Stimulated activated CD8-positive, alpha-beta memory T cell treated with anti-CD3 and anti-CD28 coated beads, Interleukin-15, amount 100 ng/mL, for 24 hours (primary cell): ENCODE measurements at places on chromosomes 2 and 18.

DNA sequence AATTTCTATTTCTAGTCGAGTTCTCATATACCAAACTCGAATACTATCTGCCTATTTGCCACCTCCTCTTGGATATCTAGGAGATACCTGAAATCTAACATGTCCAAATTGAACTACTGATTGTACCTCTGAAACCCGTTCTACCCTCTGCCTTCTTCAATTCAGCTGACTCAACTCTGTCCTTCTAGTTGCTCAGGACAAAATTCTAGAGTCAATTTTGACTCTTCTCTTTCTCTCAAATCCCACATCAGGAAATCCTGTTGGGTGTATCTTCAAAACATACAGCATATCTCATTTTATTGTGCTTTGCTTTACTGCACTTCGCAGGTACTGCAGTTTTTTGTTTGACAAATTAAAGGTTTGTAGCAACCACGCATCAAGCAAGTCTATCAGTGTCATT, 137.8 kb downstream of the ZAP70 start:
- DNase-seq: no peak

GRCh38 chr2:101440127-101440738, 34.7 kb downstream of the RFX8 start:
- no peak for DNase-seq

GRCh38 chr2:233961905-233962304, 44.7 kb downstream of the TRPM8 start:
- no peak for DNase-seq

DNA sequence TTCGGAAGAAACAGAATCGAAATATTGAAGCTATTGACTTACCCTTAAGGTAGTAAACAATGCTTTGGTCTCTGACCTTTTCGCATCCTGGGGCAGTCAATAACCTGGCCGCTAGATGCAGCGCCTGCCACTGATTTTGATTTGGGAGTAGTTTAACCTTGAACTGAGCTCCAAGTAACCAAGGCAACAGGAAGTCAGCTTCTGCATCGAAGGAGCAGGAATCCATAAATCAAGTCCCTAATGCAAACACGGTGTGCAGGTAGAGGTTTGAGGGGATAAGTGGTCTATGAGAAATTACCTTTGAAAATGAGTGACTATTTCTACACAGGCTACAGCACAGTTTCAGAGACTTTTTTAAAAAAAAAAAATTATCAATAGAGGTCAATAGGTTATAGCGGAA, 353.5 kb downstream of the SETBP1 start:
- DNase-seq: no peak

- DNase-seq: no peak
These were observed 248.0 kb downstream of the TCF4 start for GRCh38 chr18:55339990-55340389.

GRCh38 chr2:34162231-34162630, 563.1 kb upstream of the FAM98A start:
- no peak for DNase-seq
